Left lung (tissue), 14 donors: ENCODE measurements at places on chromosomes 2 and 18. TPM values are rescaled to one million over a fixed set of nuclear protein-coding genes. Genes with fewer than 3 reads are reported as not detected.

- peak overlapping the region; percentile 76 for H3K27ac ChIP-seq
- no peaks in the 10 kb centered on the region for H3K36me3 ChIP-seq
- no peaks in the 10 kb centered on the region for H3K27me3 ChIP-seq
- H3K4me1 ChIP-seq = peaks cover 80% of the 10 kb centered on the region
These were observed 32.1 kb downstream of the TOGARAM2 start for GRCh38 chr2:29013057-29013780.

DNA sequence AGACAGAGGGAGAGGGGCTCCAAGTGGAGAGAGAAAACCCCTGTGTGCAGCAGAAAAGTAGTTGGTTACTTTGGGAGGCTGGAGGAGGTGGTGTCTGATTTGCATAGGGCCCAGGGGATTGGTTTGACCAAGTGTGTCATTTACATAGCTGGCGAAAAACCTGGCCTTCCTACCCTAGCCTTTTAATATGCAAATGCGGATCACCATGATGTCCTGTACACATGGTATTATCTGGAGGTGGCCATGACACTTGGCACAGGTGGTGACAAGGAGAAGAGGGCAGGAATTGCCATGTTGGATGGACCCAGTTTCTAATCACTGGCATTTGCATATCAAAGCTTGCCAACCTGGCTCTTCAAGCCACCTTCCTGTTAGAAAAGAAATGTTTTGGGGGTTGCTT is 120.8 kb upstream of the CHAC2 start:
- no peak for DNase-seq
- H3K36me3 ChIP-seq = no peaks in the 10 kb centered on the region
- H3K4me3 ChIP-seq = no peak overlapping the region
- H3K27me3 ChIP-seq = no peaks in the 10 kb centered on the region
- no peaks in the 10 kb centered on the region for H3K4me1 ChIP-seq
- no peak overlapping the region for H3K27ac ChIP-seq

GRCh38 chr2:47232738-47233415 is 77.8 kb upstream of the STPG4 start:
- H3K4me3 ChIP-seq = no peak overlapping the region
- no peak for DNase-seq
- no peaks in the 10 kb centered on the region for H3K36me3 ChIP-seq

DNA sequence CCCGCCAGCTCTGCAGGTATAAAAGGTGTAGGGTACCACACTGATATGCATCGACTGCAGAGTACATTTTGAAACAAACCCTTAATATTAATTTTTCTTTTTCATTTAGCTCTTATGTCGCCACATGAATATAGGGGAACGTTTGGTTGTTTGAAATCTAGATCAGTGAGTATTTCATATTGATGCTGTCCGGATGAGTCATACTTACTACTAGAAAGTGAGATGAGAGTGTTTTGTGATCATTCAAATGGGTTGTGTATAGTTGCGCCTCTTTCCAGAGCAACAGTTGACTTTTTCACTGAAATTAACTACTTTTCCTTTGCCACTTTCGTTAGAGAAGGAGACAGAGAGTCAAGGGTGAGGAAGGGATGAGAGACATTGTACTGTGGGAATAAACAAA is 24.6 kb downstream of the NPAS2 start:
- H3K27me3 ChIP-seq = no peaks in the 10 kb centered on the region
- no peak overlapping the region for H3K4me3 ChIP-seq
- no peak for DNase-seq
- H3K27ac ChIP-seq = no peak overlapping the region
- no peaks in the 10 kb centered on the region for H3K4me1 ChIP-seq

DNA sequence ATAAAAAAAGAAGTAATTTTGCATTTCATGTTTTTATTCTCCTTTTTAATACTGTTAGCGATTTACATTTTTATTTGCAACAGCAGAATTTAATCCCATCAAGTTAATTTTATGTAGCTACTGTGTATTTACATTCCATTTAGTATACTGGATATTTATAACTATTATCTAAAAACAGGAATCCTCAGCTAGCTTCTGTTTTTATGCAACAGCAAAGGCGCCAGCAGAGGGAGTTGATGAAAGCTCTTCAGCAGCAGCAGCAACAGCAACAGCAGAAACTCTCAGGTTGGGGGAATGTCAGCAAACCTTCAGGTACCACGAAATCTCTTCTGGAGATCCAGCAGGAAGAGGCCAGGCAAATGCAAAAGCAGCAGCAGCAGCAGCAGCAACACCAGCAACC is 26.2 kb upstream of the SNORC start:
- H3K27ac ChIP-seq = no peak overlapping the region
- DNase-seq = no peak
- no peak overlapping the region for H3K4me3 ChIP-seq
- peaks cover 19% of the 10 kb centered on the region for H3K4me1 ChIP-seq
- H3K27me3 ChIP-seq = no peaks in the 10 kb centered on the region

DNA sequence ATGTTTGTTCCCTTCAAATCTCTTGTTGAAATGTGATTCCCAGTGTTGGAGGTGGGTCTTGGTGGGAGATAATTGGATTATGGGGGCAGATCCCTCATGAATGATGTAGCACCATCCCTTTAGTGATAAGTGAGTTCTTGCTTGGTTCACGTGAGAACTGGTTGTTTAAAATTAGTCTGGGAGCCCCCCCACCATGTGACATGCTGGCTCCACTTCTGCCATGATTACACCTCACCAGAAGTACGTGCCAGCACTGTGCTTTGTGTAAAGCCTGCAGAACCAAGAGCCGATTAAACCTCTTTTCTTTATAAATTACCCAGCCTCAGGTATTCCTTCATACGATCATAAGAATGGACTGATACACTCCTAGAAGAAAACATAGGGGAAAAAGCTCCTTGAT is 10.1 kb downstream of the ABI2 start:
- H3K4me1 ChIP-seq = peaks cover 9% of the 10 kb centered on the region
- H3K27ac ChIP-seq = no peak overlapping the region
- H3K27me3 ChIP-seq = no peaks in the 10 kb centered on the region
- no peak overlapping the region for H3K4me3 ChIP-seq

GRCh38 chr2:15561574-15562344 is 625 bp upstream of the NBAS start:
- H3K27me3 ChIP-seq = no peaks in the 10 kb centered on the region
- H3K4me3 ChIP-seq = peak overlapping the region; percentile 62
- no peak for DNase-seq
- no peaks in the 10 kb centered on the region for H3K36me3 ChIP-seq
- peak overlapping the region; percentile 83 for H3K27ac ChIP-seq

- no peaks in the 10 kb centered on the region for H3K27me3 ChIP-seq
- no peaks in the 10 kb centered on the region for H3K36me3 ChIP-seq
- no peak for DNase-seq
- no peaks in the 10 kb centered on the region for H3K4me1 ChIP-seq
- H3K27ac ChIP-seq = peak overlapping the region; percentile 59
These were observed 20.0 kb upstream of the TMBIM1 start for GRCh38 chr2:218312267-218312756.

GRCh38 chr2:27762951-27763906 is 8.3 kb upstream of the MRPL33 start:
- DNase-seq = no peak
- no peaks in the 10 kb centered on the region for H3K36me3 ChIP-seq
- H3K4me1 ChIP-seq = peaks cover 12% of the 10 kb centered on the region
- H3K4me3 ChIP-seq = no peak overlapping the region
- peak overlapping the region; percentile 39 for H3K27ac ChIP-seq
- H3K27me3 ChIP-seq = no peaks in the 10 kb centered on the region

DNA sequence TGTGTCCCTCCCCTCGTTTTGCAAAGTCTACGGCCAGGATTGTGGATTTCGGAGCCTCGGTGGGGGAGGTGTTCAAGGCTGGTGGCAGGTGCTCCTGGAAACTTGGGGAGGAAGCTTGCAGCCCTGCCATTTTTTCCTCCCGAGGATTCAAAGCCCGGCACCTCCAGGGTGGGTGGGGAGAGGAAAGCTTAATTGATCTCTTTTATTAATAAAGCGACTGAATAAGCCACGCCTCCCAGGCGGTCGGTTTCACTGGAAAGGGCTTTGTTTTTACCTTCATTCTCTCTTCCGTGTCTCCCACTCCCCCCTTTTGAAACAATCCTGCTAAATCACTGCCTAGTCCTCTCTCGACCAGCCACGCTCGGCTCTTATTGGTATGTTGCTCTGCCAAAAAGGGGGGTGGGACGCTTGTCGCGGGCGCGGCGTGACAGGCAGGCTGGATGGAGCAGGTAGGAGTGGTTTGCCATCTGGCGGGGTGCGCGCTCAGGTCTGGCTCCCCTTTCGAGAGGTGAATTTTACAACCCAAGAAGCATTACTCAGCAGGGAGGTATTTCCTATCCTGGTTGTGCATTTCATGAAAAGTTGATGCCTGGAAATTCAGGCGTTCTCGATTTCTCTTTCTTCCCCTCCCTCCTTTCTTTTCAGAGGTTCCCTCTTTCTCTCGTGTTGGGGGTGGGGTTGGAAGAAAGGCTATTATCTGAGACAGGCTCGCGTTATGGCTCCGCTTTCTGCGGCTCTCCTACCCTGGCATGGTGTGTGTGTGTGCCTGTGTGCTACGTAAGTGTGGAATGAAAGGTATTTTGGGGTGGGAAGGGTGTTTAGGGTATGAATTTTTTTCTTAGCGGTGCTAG is 1.4 kb downstream of the NEDD4L start:
- peak overlapping the region; percentile 86 for H3K4me3 ChIP-seq
- H3K27ac ChIP-seq = peak overlapping the region; percentile 91
- no peaks in the 10 kb centered on the region for H3K27me3 ChIP-seq
- peaks cover 28% of the 10 kb centered on the region for H3K4me1 ChIP-seq
- DNase-seq = peak; percentile 50

DNA sequence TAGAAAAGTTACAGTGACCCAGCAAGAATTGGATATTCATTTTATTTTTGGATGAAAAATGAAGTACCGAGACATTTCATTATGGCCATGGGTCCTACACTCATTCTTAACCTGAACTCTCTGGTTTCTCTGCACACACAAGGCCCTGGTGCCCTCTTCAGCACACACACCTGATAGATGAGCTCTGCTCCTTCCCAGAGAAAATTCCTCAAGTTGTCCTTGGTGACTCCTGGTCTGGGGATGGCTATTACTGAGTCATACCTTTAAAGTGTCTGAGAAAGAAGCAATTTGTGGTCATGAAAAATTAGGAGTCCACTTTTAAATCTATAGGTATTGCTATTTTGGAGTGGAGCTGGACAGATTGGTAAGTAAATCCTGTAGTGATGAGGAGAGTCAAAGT is 311.5 kb downstream of the CDH2 start:
- no peak overlapping the region for H3K27ac ChIP-seq
- no peak overlapping the region for H3K4me3 ChIP-seq
- no peaks in the 10 kb centered on the region for H3K27me3 ChIP-seq
- H3K36me3 ChIP-seq = no peaks in the 10 kb centered on the region
- no peaks in the 10 kb centered on the region for H3K4me1 ChIP-seq

DNA sequence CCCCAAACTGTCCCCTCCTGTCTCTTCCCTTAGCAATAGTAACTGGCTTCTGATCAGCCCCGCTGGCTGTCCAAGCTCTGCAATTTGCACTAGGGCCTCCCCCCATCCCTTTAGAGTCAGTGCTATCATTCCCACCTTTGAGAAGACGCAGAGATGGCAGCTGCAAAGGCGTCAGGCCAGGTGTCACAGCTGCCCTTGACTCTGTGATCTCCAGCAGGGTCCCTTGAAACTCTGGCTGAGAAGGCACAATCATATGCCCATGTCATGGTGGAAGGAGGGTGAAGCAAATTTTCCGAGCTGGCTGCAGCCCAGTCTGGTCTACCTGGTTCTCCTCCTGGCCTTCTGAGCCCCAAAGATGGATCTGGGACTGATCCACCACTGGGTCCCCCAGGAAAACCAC is 49.2 kb upstream of the TEX51 start:
- no peak overlapping the region for H3K4me3 ChIP-seq
- no peaks in the 10 kb centered on the region for H3K36me3 ChIP-seq
- no peaks in the 10 kb centered on the region for H3K27me3 ChIP-seq
- no peak for DNase-seq

- no peak overlapping the region for H3K27ac ChIP-seq
- H3K36me3 ChIP-seq = no peaks in the 10 kb centered on the region
- H3K4me1 ChIP-seq = no peaks in the 10 kb centered on the region
- DNase-seq = no peak
- no peaks in the 10 kb centered on the region for H3K27me3 ChIP-seq
These were observed 283.3 kb upstream of the NETO1 start for GRCh38 chr18:73151086-73151485.

DNA sequence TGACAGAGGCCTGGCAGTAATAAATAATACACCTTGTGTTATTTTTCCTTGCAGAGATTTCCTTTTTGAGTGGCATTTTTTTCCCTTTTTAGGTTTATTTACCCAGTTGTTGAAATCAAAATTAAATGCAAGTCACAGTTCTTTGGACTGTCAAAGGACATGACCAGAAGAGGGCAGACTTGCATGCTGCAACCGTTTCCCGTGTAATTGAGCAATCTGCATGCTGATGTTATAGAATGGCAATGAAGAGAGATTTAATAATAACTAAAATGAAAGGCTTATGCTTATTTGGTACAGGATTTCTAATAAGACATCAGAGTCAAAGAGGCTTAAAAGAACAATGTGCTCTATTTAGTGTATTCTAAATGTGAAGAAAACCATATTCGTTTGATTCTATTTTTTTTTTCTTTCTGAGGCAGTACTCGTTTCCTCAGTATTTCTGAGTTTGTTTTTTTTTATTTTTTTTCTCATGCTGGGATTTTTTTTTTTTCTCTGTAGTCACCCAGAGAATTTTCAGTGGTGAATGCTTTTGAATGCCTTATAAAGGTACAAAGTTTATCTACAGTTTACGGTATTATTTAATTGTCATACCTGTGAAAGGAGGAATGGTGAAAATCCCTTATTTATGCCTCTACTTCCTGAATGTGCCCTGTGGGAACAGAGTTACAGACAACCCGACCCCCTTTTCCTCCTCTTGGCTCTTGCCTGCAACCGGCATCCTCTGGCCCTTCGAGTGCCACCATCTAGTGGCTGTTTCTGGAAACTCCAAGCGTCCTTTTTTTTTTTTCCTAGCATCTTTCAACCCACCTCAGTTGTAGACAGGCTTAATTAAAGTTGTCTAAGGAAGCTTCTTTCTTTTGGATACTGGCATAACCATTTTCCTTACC is 368.5 kb downstream of the LRRTM1 start:
- no peak overlapping the region for H3K27ac ChIP-seq
- no peak overlapping the region for H3K4me3 ChIP-seq
- H3K27me3 ChIP-seq = no peaks in the 10 kb centered on the region
- no peaks in the 10 kb centered on the region for H3K4me1 ChIP-seq

- no peak for DNase-seq
- H3K4me1 ChIP-seq = no peaks in the 10 kb centered on the region
- H3K4me3 ChIP-seq = no peak overlapping the region
- no peaks in the 10 kb centered on the region for H3K27me3 ChIP-seq
These were observed 53.5 kb upstream of the CAPN13 start for GRCh38 chr2:30860726-30861125.

GRCh38 chr2:194328456-194328855 is 1328.6 kb upstream of the SLC39A10 start:
- H3K36me3 ChIP-seq = no peaks in the 10 kb centered on the region
- H3K27ac ChIP-seq = no peak overlapping the region
- no peak overlapping the region for H3K4me3 ChIP-seq
- H3K27me3 ChIP-seq = no peaks in the 10 kb centered on the region
- H3K4me1 ChIP-seq = no peaks in the 10 kb centered on the region

GRCh38 chr2:138298900-138299299 is 202.7 kb upstream of the SPOPL start:
- H3K4me3 ChIP-seq = no peak overlapping the region
- H3K27me3 ChIP-seq = no peaks in the 10 kb centered on the region
- no peaks in the 10 kb centered on the region for H3K36me3 ChIP-seq
- no peak for DNase-seq

GRCh38 chr2:120204417-120204816 is 18.8 kb downstream of the TMEM185B start:
- H3K4me1 ChIP-seq = peaks cover 33% of the 10 kb centered on the region
- H3K36me3 ChIP-seq = no peaks in the 10 kb centered on the region
- no peak overlapping the region for H3K4me3 ChIP-seq

CFAP221 gene
- 16.9 TPM for polyA plus RNA-seq

ALPG gene
- not detected for polyA plus RNA-seq

M1AP gene
- polyA plus RNA-seq = 0.46 TPM

ZNF396 gene
- polyA plus RNA-seq = 3.1 TPM

TMEM182 gene
- polyA plus RNA-seq = 9.4 TPM

MALL gene
- polyA plus RNA-seq = 46.5 TPM

TCF4 gene
- polyA plus RNA-seq = 158 TPM

PDIA6 gene
- polyA plus RNA-seq = 292 TPM

FEV gene
- polyA plus RNA-seq = not detected
